Endothelial cell (in vitro differentiated cells): ENCODE measurements at places on chromosomes 7 and 10.

DNA sequence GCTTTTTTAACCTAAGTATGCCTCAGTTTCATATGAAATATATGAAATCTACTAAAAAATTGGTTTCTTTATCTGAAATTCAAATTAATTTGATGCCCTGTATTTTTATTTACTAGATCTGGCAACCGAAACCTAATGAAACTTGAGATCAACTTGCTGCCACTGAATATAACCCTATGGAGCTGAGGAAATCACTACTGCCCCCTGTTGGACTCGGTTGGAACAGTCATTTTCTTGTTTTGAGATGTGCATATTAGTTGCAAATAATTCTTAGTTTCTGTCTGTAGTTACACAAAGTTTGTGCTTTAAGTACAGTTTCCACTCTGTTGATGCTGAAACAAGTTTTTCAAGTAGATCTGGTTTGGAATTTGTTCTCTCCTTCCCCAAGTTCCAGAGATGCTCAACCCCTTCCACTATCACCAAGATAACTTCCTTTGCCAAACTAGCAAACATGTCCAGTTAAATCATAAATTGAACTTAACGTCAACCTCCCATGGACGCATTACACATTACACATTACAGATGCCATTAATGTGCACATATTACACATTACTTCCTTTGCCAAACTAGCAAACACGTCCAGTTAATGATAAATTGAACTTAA, 22.2 kb upstream of the EXOC4 start:
- H3K4me3 ChIP-seq: no peak overlapping the region
- no peaks in the 10 kb centered on the region for H3K4me1 ChIP-seq
- H3K27me3 ChIP-seq: peaks cover 2% of the 10 kb centered on the region
- H3K27ac ChIP-seq: no peak overlapping the region
- peak; percentile 63 for DNase-seq

GRCh38 chr10:128576336-128576735, 450.1 kb upstream of the MKI67 start:
- no peaks in the 10 kb centered on the region for H3K36me3 ChIP-seq
- peaks cover 2% of the 10 kb centered on the region for H3K27me3 ChIP-seq
- H3K4me3 ChIP-seq: no peak overlapping the region
- H3K4me1 ChIP-seq: peaks cover 28% of the 10 kb centered on the region
- peak overlapping the region; percentile 10 for H3K27ac ChIP-seq
- no peak for DNase-seq

DNA sequence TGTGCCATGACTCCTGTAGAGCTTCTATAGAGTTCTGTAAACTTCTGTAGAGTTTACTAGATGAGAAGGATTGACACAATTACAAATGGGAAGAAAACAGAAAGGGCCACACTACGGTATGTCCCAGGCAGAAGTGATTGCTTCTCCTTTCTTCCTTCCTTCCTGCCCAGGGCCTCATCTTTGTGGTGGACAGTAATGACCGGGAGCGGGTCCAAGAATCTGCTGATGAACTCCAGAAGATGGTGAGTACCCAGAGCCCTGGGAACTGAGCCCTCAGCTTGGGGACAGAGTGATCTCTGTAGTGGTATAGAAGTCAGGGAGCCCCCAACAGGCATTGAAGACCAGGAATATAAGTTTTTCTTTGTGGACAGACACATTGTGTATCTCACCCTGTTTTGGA, 1.7 kb downstream of the ARF5 start:
- peak overlapping the region; percentile 99 for H3K4me3 ChIP-seq
- H3K27ac ChIP-seq: no peak overlapping the region
- DNase-seq: no peak
- peaks cover 21% of the 10 kb centered on the region for H3K27me3 ChIP-seq

- no peaks in the 10 kb centered on the region for H3K36me3 ChIP-seq
- no peak overlapping the region for H3K27ac ChIP-seq
- H3K27me3 ChIP-seq: no peaks in the 10 kb centered on the region
- no peak for DNase-seq
- H3K4me3 ChIP-seq: no peak overlapping the region
- no peaks in the 10 kb centered on the region for H3K4me1 ChIP-seq
Observed at GRCh38 chr10:58943256-58943890, 233.1 kb upstream of the PHYHIPL start.

- H3K4me3 ChIP-seq: no peak overlapping the region
- no peak for DNase-seq
- H3K4me1 ChIP-seq: no peaks in the 10 kb centered on the region
- H3K27me3 ChIP-seq: no peaks in the 10 kb centered on the region
- H3K27ac ChIP-seq: no peak overlapping the region
Observed at GRCh38 chr7:137544453-137545058, 201.0 kb upstream of the PTN start.

DNA sequence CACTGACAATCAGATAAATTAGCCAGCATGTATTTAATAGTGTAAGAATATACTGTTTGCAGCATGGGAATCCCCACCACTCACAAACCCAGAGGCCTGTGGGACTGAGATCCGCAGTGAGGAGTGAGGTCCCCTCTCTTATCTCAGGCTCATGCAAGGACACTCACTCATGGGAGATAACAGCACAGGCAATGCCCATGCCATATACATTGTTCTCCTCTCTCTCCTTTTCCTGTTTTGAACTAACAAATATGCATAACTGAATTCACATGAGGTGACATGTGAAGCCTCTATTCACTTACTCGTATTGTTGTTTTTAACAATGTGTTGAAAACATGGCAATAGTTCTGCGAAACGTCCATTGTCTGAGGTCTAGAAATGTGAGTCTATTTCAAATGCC, 230.5 kb downstream of the ARHGAP21 start:
- DNase-seq: no peak
- peaks cover 30% of the 10 kb centered on the region for H3K4me1 ChIP-seq
- peak overlapping the region; percentile 49 for H3K27ac ChIP-seq
- H3K4me3 ChIP-seq: no peak overlapping the region
- peaks cover 18% of the 10 kb centered on the region for H3K36me3 ChIP-seq

GRCh38 chr7:94391726-94392392, 2.8 kb upstream of the COL1A2 start:
- H3K4me3 ChIP-seq: no peak overlapping the region
- H3K27ac ChIP-seq: no peak overlapping the region
- no peaks in the 10 kb centered on the region for H3K36me3 ChIP-seq
- peaks cover 9% of the 10 kb centered on the region for H3K4me1 ChIP-seq

DNA sequence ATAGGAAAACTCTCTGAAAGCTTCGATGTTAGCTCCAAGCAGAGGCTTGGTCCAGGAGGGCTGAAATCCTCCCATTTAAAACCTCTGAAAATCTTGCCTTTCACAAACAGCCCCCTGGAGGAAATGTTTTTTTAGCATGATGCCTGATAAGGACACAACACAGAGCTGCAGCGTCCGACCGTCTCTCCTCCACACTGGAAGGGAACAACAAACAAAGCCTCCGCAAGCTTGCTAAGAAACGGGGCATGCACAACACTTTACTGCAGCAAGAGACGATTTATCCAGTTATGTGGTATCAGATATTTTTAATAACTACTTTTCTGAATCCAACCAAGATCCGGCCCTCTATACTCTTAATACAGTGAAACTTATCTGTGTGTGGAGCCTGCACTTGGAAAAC, 182.3 kb downstream of the PTPRN2 start:
- H3K36me3 ChIP-seq: peaks cover 11% of the 10 kb centered on the region
- H3K27me3 ChIP-seq: peaks cover 6% of the 10 kb centered on the region
- no peak overlapping the region for H3K27ac ChIP-seq
- no peak for DNase-seq
- no peaks in the 10 kb centered on the region for H3K4me1 ChIP-seq
- no peak overlapping the region for H3K4me3 ChIP-seq

- no peak overlapping the region for H3K27ac ChIP-seq
- no peak overlapping the region for H3K4me3 ChIP-seq
- no peak for DNase-seq
- no peaks in the 10 kb centered on the region for H3K36me3 ChIP-seq
- H3K27me3 ChIP-seq: peaks cover 4% of the 10 kb centered on the region
- H3K4me1 ChIP-seq: no peaks in the 10 kb centered on the region
Observed at GRCh38 chr10:27482984-27483956, 20.8 kb upstream of the RAB18 start.

GRCh38 chr7:123125231-123125630, 74.5 kb downstream of the SLC13A1 start:
- H3K4me3 ChIP-seq: no peak overlapping the region
- peaks cover 3% of the 10 kb centered on the region for H3K4me1 ChIP-seq
- no peak for DNase-seq
- H3K27me3 ChIP-seq: no peaks in the 10 kb centered on the region
- no peak overlapping the region for H3K27ac ChIP-seq
- H3K36me3 ChIP-seq: no peaks in the 10 kb centered on the region
